ENCODE measurements at places on chromosomes 5 and 9.

- no peak for DNase-seq
These were observed 70.0 kb downstream of the C5orf15 start for GRCh38 chr5:133898440-133898839.

DNA sequence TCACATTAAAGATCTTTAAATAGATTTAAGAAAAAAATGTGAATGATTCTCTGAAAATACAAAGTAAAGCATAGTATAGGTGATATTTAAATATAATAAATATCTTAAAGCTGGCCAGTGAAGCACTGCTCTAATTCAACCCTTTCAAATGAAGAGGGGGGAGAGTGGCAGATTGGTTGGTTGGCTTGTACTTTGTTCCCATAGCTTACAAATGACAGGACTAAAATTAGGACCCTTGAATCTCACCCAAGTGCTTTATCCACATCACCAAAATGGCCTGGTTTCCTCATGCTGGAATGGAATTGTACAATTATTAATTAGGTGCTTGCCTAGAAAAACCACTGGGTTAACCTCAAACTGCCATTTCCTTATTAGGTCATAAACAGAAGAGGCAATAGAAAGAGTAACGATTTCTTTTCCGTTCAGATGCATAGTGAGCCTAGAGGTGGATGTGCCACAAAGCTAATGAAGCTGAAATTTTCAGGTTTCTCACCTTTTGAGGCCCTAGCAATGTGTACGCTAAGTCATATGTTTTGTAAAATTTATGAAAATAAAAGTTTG lies 354.5 kb upstream of the CDH6 start:
- no peak for DNase-seq

GRCh38 chr5:147375151-147375550 lies 134.7 kb downstream of the DPYSL3 start:
- DNase-seq: no peak

GRCh38 chr9:93821307-93821703 lies 133.8 kb downstream of the BARX1 start:
- no peak for DNase-seq

DNA sequence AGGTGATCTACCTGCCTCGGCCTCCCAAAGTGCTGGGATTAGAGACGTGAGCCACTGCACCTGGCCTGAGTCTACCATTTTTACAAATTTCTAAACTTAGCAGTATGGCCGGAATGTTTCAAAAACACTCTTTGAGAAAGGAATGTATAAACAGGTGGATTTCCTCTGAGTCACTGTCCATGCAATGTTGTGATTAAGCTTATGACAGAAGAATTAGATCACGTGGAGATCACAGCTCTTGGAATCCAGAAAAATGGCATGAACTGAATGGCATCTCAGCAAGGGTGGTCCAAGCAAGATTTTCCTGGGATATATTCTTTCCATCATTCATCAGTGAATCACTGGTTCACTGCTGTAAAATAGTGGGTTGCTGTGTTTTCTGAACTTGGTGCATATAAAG lies 865.0 kb downstream of the PTPRD start:
- no peak for DNase-seq

All from sciatic nerve (tissue), 2 donors.